ENCODE measurements at places on chromosomes 6 and 20.

- DNase-seq, result no peak
Observed at GRCh38 chr6:41153992-41154625, at the start of gene TREML1. TREML1 (minus strand) TSS chr6:41154347; CDS start chr6:41154288, 59 bp downstream.

- no peak for DNase-seq
Observed at GRCh38 chr20:13996265-13996664, 949 bp downstream of the MACROD2 start.

DNA sequence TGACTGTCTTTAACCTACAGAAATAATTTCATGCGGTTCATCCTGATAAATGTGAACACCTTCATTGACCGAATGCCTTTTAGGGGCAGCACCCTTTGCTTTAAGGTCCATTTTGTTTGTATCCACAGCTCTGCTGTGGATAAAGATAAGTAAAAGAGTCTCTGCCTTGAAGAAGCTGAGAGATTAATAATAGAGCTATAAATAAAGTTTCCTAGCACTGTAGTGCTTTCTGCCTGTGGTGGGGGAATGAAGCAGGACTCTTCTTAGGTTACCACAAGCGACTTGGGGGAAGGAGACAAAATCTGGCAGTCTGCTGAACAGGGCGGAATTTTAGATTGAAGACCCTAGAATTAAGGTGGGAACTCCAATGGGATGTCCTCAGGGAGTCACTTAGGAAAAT lies 57.6 kb downstream of the EYA4 start:
- DNase-seq, result no peak

DNA sequence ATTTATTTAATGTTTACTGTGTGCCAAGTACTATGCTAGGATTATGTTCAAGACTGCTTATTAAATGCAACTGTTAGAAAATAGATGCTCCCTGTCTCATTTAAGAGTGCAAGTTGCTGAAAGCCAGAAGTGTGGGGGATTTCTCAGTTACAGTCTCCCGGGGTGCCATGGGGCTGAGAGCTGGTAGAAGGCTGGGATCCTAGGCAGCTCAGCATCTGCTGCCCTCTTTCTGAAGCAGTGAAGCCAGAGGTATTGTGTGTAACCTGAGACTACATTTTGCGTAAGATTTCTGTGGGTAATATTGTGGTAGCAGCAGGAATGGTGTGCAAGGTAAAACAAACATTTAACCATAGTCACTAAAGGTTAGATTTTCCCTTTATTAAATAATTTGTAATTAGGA lies 120.6 kb downstream of the AKAP7 start:
- no peak for DNase-seq

DNA sequence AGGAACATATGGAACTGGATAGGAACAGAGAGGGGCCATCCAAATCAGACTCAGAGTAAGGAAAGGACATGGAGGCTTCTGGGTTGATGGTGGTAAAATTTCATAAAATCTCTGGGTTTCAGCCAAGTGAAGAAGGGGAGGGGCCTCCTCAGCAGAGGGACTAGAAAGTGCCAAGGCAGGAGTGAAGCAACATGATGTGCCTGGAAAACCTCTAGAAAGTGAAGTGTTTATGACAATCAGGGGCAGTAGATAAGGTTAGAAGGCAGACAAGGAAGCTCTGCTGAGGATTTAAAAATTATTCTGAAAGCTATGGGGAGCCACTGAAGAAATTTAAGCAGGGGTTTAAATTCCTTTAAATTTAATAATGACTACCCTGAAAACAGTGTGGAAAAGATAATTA lies 126.0 kb upstream of the TENT5A start:
- DNase-seq, result no peak
